ENCODE measurements at places on chromosomes 5 and 9.

DNA sequence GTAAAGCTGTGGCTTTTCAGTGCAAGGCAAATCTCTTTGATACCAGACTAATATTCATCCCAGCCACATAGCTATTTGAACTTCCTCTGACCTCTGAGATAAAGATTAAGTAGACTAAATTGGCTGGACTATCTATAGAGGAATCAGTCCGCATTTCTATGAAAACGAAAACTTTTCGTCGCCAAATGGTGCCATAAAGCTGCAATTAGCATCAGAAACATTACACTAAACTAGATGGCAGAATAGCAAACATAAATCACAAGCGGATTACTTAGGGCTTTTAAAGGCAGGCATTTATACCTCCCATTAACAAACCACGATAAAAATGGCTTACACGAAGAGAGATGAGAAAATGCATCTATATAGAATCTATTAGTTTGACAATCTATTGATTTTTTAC, 1009.7 kb upstream of the CDH6 start:
- DNase-seq, result no peak

DNA sequence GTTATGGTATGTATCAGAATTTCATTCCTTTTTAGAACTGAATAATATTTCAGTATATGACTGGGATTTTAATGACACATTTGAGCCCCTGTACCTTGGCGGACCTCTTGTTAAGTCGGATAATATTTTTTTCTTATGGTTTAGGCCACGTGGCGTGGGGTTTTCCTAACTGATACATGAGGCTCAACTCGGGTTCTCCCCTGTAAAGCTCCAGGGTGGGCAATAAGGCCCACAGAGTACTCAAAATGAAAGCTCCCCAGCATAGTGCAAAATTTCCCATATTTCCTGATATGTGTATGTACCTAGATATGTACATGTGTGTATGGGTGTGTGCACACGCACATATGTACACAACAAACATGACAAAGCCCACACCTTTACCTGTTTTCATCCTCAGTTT, 24.5 kb downstream of the TICAM2 start:
- no peak for DNase-seq

DNA sequence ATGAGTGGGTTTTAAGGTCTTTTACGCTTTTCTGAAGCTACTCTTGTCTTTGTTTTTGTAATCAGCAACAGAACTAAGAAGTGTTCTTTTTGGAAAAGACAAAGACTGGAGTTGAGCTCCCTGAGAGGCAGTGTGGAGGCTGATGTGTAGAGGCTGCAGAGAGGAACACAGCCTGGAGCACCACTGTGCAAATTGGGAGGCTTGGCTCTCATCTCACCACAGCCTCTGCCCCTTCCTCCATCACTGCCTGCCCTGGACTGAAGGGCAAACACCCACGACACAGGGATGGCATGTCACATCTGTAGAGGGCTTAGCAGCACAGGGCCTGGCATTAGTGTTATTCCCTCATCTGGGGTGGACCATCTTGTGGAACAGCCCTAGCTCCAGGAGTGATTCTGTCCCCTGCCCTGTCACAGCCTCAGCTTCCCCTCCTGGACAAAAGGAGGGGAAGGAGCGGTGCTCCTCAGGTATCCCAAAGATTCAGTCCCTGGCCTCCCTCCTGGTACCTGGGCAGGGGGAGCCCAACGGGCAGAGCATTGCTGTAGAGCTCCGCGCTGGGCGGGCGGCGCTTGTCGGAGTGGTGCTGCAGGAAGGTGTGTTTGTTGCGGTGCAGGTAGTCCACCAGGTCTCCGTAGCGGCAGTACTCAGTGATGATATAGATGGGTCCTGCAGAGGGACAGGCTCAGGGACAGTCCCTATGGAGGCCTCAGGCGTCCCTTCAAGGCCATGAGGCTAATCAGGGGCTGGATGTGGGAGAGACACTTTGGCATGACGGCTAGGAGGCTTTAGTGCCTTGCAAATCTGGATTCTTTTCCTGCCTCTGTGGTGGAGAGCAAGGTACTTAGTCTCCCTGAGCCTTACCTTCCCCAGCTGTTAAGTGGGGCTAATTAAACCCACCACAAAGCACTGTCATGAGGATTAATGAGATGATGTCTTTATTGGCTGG, 32.8 kb downstream of the PDGFRB start:
- no peak for DNase-seq

GRCh38 chr5:158162026-158162425, 303.1 kb upstream of the CLINT1 start:
- DNase-seq, result no peak

- no peak for DNase-seq
These were observed 6.3 kb upstream of the FAF2 start for GRCh38 chr5:176441921-176442323.
